Stimulated activated CD8-positive, alpha-beta memory T cell treated with anti-CD3 and anti-CD28 coated beads, Interleukin-7, amount 100 ng/mL, for 48 hours (primary cell): ENCODE measurements at places on chromosomes 4 and X.

GRCh38 chr4:16126714-16127113 is 42.9 kb upstream of the PROM1 start:
- DNase-seq, result no peak

GRCh38 chr4:102525504-102525903 is 24.3 kb downstream of the NFKB1 start:
- DNase-seq, result no peak

GRCh38 chrX:15985937-15986336 is 131.3 kb upstream of the AP1S2 start:
- no peak for DNase-seq

- no peak for DNase-seq
These were observed 12.1 kb downstream of the PCGF3 start for GRCh38 chr4:717601-718320.

DNA sequence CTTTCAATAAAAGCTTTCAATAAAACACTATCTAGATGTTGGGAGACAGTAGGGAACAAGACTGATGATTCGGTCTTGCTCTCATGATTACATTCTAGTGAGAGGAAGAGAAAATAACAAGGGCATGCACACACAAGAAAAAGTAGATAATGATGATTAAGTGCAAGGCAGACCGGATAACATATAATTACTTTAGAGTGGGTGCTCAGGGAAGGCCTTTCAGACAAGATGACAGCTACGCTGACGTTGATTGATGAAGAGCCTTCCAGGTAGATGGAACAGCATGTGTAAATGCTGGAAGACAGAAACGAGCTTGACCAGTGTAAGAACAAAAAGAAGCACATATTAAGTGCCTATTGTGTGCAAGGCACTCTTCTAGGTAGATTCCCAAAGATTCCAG is 43.4 kb downstream of the TXK start:
- DNase-seq, result no peak

GRCh38 chr4:147542229-147542990 is 61.5 kb downstream of the EDNRA start:
- no peak for DNase-seq

GRCh38 chrX:152915541-152916241 is 17.8 kb downstream of the ZNF185 start:
- DNase-seq, result no peak

DNA sequence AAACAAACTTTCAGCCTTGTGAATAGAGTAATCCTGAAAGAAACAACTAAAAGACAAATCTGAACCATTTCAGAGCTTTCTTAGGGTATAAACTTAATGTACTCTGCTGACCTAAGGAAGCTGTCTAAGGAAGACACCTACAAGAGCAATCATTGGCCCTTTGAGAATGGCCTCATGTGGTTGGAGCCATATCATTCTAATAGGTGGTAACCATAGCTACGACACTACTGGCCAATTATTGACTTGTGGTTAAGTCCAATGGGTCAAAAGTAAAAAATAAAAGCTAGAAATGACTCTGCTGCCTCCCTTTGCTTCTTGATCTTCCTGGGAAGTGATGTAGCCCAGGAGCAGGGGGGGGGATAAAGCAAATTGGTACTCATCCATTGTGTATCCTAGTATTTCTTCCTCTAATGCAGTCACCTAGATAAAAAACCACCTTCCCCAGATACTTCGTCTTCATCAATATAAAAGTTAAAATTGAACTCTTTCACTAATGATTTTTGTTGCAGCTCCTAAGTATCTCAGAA is 547.0 kb downstream of the ARAP2 start:
- no peak for DNase-seq

- no peak for DNase-seq
These were observed 153.3 kb downstream of the PRDM5 start for GRCh38 chr4:120769227-120769626.

- no peak for DNase-seq
These were observed 76.2 kb upstream of the ADGRG2 start for GRCh38 chrX:19198473-19198872.

GRCh38 chr4:71558248-71558647 is 219.4 kb downstream of the SLC4A4 start:
- no peak for DNase-seq

DNA sequence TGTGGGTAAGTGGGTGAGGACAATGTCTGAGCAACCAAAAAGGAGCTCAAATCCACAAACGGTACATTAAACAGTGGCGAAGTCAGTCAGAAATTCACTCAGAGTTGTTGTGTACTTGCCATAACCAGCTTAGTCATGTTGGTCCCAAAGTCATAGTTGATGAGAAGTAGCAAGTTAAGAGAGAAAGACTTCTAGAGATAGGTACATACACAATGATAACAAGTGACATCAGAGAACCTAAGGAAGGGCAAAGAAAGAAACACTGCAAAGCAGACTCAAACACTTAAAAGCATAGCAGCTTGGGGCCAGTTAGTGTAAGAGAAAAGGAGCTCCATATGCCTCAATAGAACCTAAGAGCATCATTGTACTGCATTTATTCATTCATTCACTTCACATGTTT is 30.2 kb downstream of the DYNLT3 start:
- DNase-seq, result no peak

- DNase-seq, result no peak
These were observed 769.0 kb downstream of the STIM2 start for GRCh38 chr4:27629532-27630225.

GRCh38 chrX:148552775-148553174 is 52.4 kb downstream of the AFF2 start:
- no peak for DNase-seq

DNA sequence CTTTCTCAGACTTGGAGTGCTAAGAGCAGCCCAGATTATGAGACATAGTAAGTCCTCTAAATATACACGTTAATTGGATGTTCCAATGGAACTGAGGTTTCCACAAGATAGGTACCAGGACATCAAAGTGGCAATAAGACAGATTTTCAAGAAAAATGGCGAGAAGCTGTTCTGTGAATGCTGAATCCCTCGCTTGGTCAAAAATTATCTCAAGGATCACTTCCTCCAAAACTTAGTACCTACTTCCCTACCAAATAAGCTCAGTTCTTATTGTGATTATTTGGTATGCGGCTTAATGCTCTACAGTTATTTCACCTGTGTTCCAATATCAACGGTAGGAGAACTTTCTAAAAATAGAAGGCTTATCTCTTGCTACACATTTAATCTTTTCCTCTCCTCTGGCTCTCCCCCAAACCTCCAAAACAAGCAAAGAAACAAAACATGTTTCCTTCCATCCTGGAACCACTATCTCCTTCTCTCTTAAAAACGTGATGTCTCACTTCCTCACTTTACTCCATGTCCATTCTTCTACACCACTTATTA is 14.7 kb downstream of the PDGFC start:
- no peak for DNase-seq
